ENCODE measurements at places on chromosomes 3 and 15.
A peak's percentile ranks its signal among the peaks of the same experiment; 100 is the strongest.

GRCh38 chr3:43496740-43497375, 125.0 kb downstream of the ANO10 start:
- no peak for DNase-seq

DNA sequence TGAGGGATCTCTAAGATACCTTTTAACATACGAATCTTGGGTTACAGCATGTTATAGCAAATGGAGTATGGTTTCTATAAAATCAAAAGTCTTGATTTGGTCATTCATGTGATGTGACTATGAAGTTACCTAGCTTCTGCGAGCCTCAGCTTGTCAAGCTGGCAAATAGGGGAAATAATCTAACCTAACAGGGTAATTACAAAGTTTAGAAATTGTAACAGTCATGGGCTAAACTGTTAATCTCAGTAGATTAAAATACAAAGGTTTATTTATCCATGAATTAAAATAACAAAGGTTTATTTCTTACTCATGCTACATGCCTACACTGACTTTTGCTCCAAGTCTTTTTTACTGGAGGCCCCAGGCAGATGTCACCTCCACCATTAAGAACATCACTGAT, 359.1 kb downstream of the CLSTN2 start:
- no peak for DNase-seq

GRCh38 chr3:139299261-139300132, 44.3 kb upstream of the MRPS22 start:
- no peak for DNase-seq

- DNase-seq = no peak
Observed at GRCh38 chr15:100099976-100100375, 241.8 kb downstream of the ADAMTS17 start.

DNA sequence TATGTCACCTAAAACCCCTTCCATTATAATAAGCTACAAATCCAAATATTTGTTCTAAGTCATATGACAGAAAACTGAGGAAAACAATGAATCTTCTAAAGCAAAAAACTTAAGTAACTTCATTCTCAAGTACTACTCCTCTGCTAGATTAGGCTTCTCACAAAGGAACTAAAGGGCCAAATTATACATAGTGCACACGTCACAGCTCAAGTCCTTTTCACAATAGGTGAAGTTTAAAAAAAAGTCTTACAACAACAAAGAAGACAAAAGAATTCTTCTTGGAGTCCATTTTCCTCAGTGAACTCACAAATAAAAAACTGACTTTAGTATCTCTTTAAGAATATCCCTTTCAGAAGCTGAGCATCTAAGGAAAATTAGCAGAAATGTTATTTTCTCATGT, 479.9 kb downstream of the MAGI1 start:
- DNase-seq = no peak

- peak; percentile 36 for DNase-seq
Observed at GRCh38 chr3:125119752-125120378, 64.1 kb upstream of the HEG1 start.

- no peak for DNase-seq
Observed at GRCh38 chr3:152019508-152019907, 146.1 kb downstream of the SUCNR1 start.

DNA sequence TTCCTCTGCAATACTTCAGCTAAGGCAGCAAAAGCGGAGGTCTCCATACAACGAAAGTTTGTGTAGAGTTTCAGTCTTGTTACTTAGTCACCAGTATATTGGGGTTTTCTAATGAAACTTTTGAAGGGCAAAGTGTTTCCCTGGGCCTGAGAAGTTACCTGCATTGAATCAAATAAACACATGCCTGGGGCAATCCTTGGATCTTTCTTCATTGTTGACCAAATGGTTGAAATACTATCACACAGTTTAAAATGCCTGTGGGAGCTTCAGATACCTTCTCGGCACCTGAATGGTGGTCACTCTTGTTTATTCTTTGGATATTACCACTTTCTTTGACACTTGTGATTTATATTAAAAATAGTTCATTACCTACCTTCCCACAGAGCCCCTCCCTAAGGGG, 988 bp upstream of the CHSY1 start:
- DNase-seq = no peak

GRCh38 chr15:41971089-41971894, 1.1 kb downstream of the EHD4 start:
- DNase-seq = peak; percentile 77

GRCh38 chr3:171765511-171765887, 44.8 kb downstream of the PLD1 start:
- DNase-seq = no peak

DNA sequence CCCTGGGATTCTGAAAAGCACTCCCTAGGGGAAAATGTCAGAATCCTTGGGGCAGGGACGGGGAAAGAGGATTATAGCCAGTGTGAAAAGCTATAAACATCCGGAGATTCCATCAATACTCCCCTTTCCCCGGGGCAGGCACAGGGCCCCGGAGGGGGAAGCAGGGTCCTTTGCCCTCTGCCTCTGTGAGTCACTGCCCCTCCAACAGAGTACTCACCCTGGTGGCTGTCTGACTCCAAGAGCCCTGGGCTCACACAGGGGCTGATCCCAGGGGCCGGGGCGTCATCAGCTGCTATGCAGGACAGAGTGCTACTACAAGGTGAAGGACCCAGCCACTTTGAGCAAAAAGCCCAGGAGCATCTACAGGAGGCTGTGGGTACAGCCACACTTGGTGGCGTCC, 133.0 kb upstream of the PRR20G start:
- no peak for DNase-seq

DNA sequence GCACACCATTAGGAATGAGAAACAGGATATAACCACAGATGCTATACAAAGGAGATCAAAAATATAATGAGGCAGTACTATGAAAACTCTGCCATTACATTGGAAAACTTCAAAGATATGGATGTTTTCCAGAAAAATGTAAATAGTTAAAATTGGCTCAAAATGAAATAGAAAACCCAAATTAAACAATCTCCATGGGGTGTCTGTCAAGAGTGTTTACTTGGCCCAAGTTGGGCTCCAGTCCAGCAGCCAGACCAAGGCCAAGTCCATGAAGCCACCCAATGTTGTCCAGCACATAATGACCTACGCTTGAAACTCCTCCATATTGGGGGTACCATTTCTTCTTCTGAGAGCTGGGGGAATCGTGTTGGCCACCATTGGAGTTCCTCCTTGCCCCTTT, 37.1 kb downstream of the CTXND1 start:
- no peak for DNase-seq

DNA sequence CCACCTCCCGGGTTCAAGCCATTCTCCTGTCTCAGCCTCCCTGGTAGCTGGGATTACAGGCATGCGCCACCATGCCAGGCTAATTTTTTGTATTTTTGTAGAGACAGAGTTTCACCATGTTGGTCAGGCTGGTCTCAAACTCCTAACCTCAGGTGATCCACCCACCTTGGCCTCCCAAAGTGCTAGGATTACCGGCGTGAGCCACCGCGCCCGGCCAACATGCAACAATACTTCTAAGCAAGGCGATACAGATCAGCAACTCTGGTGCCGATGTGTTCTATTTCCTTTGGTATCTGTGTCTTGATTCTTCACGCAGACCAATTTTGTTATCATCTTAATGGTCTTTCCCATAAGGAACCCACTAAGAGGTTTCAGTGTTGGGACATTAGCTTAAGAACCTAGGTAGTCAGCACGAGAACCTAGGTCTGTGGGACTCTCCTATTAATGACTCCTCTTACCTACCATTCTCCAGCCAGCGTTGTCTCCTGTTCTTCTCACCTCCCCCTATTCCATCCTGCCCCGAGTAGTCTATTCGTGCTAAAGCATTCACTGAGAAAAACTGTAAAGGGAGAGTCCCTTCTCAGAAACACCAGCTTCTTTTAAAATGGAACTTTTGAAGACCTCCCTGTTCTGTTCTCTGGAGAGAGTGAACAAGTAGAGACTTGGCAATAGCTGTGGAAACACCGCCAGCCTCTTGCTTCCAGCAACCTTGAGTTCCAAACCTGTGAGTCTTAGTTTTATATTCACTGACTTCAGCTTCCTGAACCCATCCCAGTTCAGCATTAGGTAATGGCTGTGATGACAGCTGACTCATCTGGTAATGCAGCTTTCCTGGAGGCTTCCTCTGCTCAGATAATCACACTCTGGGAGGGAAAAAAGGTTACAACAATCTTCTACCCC, 61.2 kb downstream of the TSC22D2 start:
- no peak for DNase-seq

DNA sequence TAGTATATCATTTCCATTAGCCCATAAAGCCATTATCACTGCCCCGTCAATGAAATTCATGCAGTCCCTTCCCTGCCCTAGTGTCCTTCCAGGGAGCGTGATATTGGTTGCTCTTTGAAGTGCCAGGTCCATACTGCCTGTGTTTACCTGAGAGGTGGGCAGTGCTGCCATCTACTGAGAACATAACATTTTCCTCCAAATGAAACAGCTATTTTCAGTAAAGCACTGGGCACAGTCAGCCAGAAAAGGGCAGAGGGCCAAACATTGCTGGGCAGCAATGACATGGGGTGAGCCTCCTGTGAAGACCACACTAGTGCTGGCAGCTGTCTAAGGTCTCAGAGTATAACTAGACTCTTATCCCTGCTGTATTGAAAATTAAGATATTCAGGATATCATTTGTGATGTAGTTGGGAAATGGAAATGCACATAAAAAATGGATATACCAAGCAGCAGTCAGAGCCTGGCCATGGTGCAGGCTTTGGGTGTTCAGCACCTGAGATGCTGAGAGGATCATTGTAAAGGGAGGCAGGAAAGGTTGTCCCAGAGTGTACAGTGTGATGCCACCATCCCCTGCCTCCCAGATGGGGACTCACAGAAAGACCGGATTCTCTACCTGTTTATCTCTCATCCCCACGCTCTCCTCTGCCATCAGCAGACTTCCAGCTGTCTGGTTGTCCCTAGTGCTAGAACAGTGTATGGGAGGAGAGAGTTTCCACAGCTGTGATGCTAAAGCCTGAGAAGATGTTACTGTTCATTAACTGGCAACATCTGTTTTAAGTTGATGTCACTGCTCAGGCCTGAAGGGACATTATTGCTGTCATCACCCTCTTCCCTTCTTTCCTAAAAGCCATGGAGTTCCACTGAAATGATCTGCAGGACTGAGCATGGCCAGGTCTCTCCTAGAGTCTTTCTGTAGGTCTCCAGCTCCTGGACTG, 108.8 kb downstream of the ARNT2 start:
- no peak for DNase-seq

DNA sequence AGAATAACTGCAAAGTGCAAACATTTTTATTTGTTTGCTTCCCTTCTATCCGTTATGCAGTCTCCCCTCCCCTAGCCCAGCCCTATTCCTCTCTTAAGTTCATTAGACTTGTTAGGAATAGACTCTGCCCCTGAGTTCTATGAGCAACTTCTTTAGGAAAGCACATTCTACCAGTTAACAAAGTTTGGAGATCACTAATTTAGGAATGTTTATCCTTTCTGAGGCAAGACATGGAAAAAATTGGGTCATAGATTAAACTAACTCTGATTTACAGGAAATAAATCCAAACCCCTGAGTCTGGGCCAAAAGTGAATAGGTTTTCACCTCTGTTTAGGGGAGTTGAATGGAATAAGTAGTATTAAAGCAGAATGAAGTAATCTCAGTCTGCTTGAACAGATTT, 34.4 kb downstream of the C3orf80 start:
- no peak for DNase-seq

DNA sequence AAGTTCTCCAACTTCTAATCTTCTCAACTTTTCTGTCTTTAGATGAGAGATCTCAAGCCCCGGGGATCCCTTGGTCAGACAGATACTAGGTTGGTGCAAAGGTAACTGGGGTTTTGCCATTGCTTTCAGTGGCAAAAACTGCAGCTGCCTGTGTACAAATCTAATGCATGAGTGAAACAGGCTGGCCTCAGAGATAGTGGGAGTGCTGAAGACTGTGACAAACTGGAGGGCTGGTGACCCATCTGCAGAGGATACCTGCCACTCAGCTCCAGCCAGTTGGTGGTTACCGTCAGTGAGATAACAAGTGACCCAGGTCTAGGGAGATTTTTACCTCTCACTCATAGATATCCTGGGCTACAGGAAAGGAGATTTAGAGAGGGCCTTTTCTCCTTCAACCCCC, 85.7 kb downstream of the RYR3 start:
- DNase-seq = no peak

- DNase-seq = no peak
Observed at GRCh38 chr15:47027322-47027946, 689.9 kb upstream of the SEMA6D start.

- DNase-seq = no peak
Observed at GRCh38 chr3:82790307-82791097, 1029.1 kb upstream of the GBE1 start.

DNA sequence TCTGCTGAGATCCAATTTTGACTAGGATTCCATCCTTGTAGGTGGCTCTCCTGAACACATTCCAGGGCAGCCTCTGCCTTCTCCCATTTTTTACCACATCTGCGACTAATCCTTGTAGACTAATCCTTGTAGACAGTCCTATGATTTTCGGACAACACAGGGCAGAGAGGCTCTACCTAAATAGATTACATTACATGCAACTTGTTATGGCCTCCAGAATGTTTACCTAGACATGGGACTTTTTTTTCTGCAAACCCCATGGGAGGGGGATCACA, 239.3 kb upstream of the WNT5A start:
- no peak for DNase-seq

DNA sequence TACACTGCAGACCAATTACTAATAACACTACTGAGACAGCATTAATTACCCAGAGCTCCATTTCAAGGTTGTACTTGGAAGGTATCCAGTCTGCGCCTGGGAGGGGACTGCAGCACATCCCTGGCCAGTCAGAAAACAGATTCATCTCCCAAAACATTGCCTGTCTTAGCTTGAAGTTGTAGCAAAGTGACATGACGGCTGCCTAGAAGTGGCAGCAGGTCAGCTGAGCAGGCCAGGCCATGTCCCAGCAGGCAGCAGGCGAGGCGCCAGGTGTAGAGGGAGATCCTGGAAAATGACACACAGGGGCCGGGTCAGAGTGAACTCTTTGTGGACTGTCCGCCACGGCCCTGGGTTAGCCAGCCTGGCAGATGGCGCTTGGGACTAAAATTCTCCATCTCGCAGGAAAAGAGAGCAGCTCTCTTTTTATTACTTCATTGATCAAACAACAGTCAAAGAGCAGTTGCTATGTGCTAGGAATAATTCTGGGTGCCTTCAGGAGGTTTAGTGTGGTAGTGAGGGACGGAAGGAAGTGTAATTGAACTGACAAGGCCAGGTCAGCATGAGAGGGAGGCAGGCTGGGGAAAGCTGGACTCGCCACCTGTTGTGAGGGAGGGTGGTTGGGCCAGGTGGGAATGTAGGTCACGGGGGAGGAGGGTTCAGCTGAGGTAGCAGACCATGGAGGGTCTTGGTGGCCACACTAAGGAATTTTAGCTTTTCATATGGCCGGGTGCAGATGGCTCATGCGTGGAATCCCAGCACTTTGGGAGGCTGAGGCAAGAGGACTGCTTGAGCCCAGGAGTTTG, 1.3 kb upstream of the MAP6D1 start:
- DNase-seq = no peak

- DNase-seq = no peak
Observed at GRCh38 chr3:139689708-139690228, 12.0 kb upstream of the NMNAT3 start.
